ENCODE measurements at places on chromosomes 11 and 22.

DNA sequence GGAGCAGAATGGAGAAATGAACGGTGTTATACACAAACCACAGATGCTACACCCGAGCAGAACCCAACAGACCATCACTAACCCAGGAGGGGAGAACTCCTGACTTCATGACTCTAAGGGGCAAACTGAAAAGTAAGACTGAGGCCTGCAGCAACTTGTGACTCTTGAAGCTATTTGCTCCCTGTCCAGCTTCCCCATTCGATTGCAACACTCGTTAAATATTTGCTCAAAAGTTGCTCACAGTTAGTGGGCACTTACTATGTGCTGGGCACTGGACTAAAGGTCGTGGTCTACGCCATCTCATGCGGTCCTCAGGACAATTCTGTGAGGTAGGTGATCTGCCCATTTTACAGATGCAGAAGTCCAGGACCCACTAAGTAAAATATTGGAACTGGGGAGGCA is 9.5 kb upstream of the ADA2 start:
- DNase-seq: no peak

DNA sequence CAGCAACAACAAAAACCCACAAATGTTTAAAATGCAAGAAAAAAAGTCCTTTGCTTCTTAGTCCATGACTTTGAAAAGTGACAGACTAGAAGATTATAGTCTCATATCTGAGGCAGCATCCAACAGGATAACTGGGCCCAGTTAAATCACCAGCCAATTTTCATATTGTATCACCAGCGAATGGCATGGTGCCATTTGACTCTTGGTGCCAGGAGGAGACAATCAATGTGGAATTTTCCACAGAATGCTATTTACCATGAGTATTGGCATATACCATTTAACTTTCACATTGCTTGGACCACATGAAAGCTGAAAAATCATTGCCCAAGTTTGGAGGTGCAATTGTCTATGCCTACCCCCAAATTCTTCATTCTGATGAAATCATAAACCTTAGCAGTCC is 255.5 kb downstream of the TENM4 start:
- no peak for DNase-seq

DNA sequence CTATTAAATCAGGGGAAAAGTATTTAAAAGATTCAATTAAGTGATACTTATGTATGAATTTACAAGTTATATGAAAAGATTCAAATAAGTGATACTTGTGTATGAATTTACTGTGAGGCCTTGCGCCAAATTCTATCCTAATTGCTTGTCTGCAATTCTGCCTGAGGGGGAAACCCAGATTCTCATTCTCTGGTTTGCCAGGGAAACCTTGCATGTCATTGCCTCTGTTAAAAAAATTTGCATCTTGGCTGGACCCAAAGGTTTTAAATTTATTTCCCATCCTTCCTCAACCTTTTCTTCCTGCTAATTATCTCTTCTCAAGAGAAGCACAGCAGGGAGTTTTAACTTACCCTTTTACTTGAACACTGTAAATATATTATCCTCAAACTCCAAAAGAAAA is 13.8 kb downstream of the OLFML1 start:
- no peak for DNase-seq

GRCh38 chr11:11572386-11572785 is 49.4 kb downstream of the GALNT18 start:
- DNase-seq: no peak

GRCh38 chr11:57777969-57778317 is 16.3 kb downstream of the CTNND1 start:
- DNase-seq: no peak

GRCh38 chr11:1628506-1629325 is 859 bp upstream of the KRTAP5-5 start:
- peak; percentile 64 for DNase-seq

DNA sequence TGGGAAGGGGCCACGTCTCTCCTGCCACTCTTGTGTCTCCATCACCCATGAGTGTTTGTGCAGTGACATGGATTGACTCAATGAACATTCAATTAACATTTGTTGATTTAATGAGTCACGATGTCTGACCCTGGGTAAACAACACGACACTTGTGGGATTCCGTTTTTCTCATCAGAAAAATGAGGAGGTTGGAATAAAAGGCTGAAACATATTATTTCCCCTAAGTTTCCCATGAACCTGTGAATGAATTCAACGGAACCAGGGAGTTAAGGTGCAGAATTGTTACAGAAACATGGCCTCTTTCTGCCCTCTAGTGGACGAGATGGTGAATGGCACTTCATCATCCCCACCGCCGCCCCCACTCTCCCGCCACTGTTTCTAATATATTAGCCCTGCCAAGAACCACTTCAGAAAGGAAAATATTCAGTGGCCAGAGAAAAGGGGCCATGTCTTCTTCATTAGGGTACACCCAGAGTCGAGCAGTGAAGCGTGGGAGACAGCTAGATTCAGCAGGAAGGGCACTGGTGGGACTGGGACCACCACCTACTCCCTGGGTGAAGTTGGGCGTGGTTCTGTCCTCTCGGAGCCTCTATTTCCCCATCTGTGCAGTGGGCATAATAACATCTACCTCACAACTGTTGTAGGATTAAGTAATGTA is 46.3 kb upstream of the SYT13 start:
- DNase-seq: peak; percentile 51

- DNase-seq: no peak
Observed at GRCh38 chr22:49362211-49362839, 465.3 kb downstream of the BRD1 start.

GRCh38 chr22:45878051-45878781 is 98.7 kb downstream of the WNT7B start:
- no peak for DNase-seq

DNA sequence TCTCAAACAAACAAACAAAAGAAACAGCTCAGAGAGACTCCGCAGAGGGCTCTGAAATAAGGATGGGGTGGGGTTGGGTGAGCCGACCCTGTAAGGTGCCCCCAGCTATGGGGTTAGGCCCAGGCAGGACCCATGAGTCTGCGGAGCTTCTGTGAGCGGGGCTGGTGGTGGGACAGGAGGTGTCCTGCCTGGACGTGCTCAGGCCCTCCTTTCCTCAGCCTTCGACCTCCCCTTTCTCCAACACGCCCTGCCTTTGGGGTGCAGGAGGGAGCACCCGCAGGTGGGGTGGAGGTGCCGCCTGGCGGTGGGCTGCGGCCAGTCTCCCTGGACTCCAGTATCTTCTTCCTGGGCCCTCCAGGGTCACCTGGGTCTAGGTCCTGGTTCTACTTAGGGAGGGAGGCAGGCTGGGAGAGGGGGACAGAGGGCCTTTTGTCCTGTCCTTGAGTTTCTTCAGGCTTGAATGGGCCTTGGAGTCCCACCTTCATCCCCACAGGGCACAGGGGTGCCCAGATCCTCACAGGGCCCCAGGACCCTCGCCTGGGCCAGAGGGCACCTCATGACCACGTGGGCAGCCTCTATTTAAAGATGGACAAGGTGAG is 12.3 kb downstream of the PRR33 start:
- DNase-seq: no peak

- DNase-seq: no peak
Observed at GRCh38 chr22:43484227-43484626, 72.4 kb downstream of the MPPED1 start.

GRCh38 chr22:19619144-19620009 is 94.9 kb upstream of the SEPTIN5 start:
- no peak for DNase-seq

DNA sequence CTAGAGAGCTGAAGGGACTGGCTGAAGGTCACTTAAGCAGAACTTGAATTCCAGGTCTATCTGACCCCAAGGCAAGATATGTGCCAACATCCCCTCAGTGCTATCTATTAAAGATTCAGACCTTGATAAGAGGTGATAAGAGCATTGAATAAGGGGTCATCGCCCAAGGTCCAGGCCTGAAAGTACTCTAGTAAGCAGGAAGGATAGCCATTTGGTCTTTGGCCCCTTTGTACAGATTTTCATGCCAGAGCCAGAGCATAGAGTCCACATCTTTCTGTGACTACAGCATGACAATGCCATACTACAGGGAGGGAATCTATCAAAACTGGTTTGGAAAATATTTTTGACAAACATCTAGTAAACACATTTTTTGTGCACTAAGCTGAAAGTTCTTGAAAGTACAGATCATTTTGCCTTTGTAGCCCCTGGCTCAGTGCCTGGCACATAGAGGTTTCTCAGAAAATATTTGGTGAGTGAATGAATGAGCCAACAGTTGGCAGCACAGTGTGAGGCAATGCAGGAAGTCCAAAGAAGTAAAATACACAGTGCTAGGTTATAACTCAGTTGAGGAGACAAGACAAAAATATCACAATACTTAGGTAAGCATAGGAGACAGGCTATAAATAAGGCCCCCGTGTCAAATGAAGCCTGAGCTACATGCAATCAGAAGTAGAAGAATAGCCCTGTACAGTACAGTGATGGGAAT is 15.1 kb upstream of the RRAS2 start:
- no peak for DNase-seq

DNA sequence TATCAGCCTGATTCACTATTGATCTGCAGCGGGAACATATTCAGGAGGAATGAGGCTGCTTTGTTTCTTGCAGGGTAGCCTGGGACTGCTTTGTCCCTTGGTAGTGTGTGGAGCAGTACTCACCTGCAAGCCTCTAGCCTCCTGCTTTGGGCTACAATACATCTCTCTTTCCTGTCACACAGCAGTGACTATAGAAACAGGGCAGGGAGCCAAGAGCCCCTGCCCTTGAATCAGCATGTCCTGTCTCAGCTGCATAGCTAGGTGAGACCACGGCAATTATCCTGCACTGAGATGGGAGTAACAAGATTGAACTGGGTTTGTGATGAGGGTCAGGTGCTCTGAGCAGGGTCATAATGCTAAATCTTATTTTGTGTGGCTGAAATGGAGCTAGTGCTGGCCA is 191.9 kb downstream of the NELL1 start:
- DNase-seq: no peak

DNA sequence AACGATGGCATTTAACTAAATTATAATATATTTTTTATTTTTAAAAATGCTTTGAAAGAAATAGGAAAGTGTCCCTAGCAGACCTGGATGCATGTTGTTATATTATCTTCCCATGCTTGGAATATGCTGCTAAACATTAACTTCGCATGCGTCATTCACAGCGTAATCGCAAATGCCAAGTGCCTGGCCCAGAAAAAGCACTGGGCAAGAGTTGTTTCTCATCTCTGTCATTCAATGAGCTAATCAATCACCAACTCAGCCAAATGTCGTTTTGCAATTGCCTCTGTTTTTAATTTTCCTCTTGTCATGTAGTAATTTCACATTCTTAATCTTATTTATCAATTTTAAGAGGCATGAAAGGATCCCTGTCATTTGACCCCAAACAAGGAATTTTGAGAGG is 1421.9 kb downstream of the BRD1 start:
- no peak for DNase-seq

- no peak for DNase-seq
Observed at GRCh38 chr11:47056261-47056915, 119.8 kb downstream of the CSTPP1 start.

DNA sequence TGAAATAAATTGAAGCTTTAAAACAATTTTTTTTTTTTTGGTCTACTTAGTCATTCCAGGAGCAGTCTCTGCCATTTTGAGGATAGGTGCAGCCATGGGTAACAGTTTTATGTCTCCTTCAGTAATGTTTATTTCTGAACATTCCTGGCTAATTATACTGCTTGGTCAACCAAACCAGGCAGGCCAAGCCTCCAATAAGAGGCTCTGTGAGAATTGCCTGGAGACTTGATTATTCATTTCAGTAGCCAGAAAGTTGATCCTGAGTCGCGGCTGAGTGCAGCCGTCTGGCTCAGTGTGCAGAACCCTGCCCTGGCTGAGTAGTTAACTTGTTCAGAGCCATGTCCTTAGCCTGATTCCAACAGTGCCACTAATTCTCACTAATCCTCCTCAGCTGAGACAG is 364.0 kb upstream of the FAT3 start:
- no peak for DNase-seq

- DNase-seq: no peak
Observed at GRCh38 chr11:64222651-64223000, 3.4 kb downstream of the TRPT1 start.

- DNase-seq: no peak
Observed at GRCh38 chr22:48334971-48335370, 1492.7 kb downstream of the BRD1 start.
